ENCODE measurements at places on chromosomes 6 and 20. TPM values are rescaled to one million over a fixed set of nuclear protein-coding genes. Genes with fewer than 3 reads are reported as not detected.
A peak's percentile ranks its signal among the peaks of the same experiment; 100 is the strongest.

DNA sequence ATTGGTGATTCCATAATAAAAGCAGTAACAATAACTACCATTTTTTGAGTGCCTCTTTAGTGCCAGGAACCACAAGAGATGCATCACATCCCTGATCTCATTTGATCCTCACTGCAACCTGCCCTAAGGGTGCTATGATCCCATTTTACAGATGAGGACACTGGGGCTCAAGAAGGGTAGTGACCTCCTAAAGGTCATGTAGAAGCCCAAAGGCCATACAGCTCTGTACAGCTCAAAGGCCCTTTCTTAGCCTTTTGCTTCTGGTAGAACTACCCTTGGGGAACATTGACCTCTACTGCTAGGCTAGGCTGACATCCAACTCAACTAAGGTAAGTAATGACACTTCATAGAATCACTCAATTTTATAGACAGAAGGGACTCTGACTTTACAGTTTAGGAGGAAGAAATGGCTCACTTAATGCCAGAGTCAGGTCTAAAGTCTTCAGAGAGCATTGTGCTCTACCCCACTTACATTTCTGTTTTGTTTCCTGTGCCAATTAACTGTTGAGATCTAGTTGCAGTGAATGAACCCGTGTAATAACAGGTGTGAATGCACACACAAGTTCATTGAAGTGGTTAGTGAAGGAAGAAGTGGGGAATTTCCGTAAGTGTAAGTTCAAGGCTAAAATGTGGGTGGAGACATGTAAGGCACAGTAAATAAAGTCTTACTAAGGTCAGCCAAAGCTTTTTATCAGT lies 10.7 kb downstream of the SLC9A8 start:
- peaks cover 22% of the 10 kb centered on the region for H3K36me3 ChIP-seq
- no peaks in the 10 kb centered on the region for H3K27me3 ChIP-seq
- no peak overlapping the region for H3K4me3 ChIP-seq
- no peak for DNase-seq

GRCh38 chr6:98828211-98828788 lies 6.1 kb upstream of the POU3F2 start:
- no peak overlapping the region for H3K4me3 ChIP-seq
- no peak overlapping the region for H3K27ac ChIP-seq
- no peaks in the 10 kb centered on the region for H3K36me3 ChIP-seq
- H3K27me3 ChIP-seq: peaks cover 86% of the 10 kb centered on the region

- no peak for DNase-seq
- H3K27ac ChIP-seq: no peak overlapping the region
- H3K36me3 ChIP-seq: no peaks in the 10 kb centered on the region
Observed at GRCh38 chr6:10081957-10082356, 332.9 kb downstream of the TFAP2A start.

DNA sequence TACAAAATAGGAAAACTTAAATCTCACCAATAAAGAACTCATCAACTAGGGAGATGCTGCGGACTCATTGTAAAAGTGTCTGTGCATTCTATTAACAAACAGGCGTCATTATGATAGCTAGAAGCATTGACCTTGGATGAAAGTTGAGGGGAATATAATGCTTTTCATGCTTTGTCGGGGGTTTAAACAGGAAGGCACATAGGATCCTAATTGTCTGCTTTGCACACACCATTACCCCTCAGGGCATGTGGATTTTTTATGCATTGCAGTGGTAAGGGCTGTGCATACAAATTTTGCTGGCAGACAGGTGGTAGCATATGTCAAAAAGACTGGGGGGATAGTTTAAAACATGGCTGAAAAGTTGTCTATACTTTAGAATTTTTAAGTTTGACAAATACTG lies 447.9 kb upstream of the PLCB4 start:
- no peak for DNase-seq
- H3K4me1 ChIP-seq: no peaks in the 10 kb centered on the region
- no peak overlapping the region for H3K27ac ChIP-seq
- H3K36me3 ChIP-seq: no peaks in the 10 kb centered on the region
- H3K27me3 ChIP-seq: no peaks in the 10 kb centered on the region
- H3K4me3 ChIP-seq: no peak overlapping the region

- no peak overlapping the region for H3K4me3 ChIP-seq
- H3K36me3 ChIP-seq: no peaks in the 10 kb centered on the region
- H3K27ac ChIP-seq: no peak overlapping the region
- no peaks in the 10 kb centered on the region for H3K27me3 ChIP-seq
- no peaks in the 10 kb centered on the region for H3K4me1 ChIP-seq
Observed at GRCh38 chr6:12249541-12250382, 40.4 kb upstream of the EDN1 start.

DNA sequence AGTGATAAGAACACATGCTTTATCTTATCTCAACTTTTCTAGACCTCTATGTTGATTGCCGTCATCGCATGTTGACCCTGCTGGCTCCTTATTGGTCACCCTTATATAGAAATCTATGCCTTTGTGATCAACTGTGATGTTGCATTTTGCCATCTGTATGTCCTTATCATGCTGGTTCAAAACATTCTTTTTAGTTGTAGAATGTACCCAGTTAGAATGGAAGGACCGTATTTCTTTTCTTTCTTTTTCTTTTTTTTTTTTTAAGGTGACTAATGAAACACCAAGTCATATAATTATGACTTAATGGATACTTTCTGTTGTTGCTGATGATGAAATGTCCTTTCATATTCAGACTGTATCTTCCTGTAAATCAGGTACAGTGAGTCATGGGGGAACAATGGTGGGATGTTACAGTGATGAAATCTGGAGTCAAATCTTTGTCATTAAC lies 145.9 kb upstream of the CITED2 start:
- no peaks in the 10 kb centered on the region for H3K27me3 ChIP-seq
- no peak overlapping the region for H3K4me3 ChIP-seq
- H3K36me3 ChIP-seq: no peaks in the 10 kb centered on the region

DNA sequence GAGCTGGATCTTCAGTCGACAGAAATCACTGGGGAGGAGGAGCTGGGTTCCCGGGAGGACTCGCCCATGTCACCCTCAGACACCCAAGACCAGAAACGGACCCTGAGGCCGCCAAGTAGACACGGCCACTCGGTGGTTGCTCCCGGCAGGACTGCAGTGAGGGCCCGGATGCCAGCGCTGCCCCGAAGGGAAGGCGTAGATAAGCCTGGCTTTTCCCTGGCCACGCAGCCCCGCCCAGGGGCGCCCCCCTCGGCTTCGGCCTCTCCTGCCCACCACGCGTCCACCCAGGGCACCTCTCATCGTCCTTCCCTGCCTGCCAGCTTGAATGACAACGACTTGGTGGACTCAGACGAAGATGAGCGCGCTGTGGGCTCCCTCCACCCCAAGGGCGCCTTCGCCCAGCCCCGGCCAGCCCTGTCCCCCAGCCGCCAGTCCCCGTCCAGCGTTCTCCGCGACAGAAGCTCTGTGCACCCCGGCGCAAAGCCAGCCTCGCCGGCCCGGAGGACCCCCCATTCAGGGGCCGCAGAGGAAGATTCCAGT lies 63.0 kb downstream of the FNDC1 start:
- no peaks in the 10 kb centered on the region for H3K36me3 ChIP-seq
- H3K4me1 ChIP-seq: no peaks in the 10 kb centered on the region
- no peak overlapping the region for H3K4me3 ChIP-seq
- no peak for DNase-seq
- peaks cover 25% of the 10 kb centered on the region for H3K27me3 ChIP-seq

DNA sequence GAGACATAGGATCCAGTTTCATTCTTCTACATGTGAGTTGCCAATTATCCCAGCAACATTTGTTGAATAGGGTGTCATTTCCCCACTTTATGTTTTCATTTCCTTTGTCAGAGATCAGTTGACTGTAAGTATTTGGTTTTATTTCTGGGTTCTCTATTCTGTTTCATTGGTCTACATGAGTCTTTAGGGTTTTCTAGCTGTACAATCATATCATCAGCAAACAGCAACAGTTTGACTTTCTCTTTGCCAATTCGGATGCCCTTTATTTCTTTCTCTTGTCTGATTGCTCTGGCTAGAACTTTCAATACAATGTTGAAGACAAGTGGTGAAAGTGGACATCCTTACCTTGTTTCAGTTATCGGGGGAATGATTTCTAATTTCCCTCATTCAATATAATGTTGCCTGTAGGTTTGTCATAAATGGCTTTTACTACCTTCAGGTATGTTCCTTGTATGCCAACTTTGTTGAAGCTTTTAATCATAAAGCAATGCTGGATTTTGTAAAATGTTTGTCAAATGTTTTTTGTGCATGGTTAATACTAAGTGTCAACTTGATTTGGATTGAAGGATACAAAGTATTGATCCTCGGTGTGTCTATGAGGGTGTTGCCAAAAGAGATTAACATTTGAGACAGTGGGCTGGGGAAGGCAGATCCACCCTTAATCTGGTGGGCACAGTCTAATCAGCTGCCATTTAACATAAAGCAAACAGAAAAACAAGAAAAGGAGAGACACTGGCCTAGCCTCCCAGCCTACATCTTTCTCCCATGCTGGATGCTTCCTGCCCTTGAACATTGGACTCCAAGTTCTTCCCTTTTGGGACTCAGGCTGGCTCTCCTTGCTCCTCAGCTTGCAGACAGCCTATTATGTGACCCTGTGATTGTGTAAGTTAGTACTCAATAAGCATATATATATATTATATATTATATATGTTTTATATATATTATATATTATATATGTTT lies 23.3 kb downstream of the MICA start:
- H3K4me3 ChIP-seq: no peak overlapping the region
- no peak overlapping the region for H3K27ac ChIP-seq
- H3K4me1 ChIP-seq: no peaks in the 10 kb centered on the region
- DNase-seq: no peak

GRCh38 chr6:110207652-110208051 lies 27.4 kb downstream of the CDC40 start:
- no peaks in the 10 kb centered on the region for H3K4me1 ChIP-seq
- no peak overlapping the region for H3K4me3 ChIP-seq
- no peak for DNase-seq
- no peaks in the 10 kb centered on the region for H3K27me3 ChIP-seq

- no peak overlapping the region for H3K27ac ChIP-seq
- H3K4me1 ChIP-seq: no peaks in the 10 kb centered on the region
- H3K36me3 ChIP-seq: no peaks in the 10 kb centered on the region
- DNase-seq: no peak
- H3K4me3 ChIP-seq: no peak overlapping the region
- H3K27me3 ChIP-seq: no peaks in the 10 kb centered on the region
Observed at GRCh38 chr6:69729870-69730449, 66.8 kb downstream of the LMBRD1 start.

GRCh38 chr6:89970609-89971337 lies 76.5 kb downstream of the GJA10 start:
- H3K27me3 ChIP-seq: no peaks in the 10 kb centered on the region
- DNase-seq: peak; percentile 48
- no peak overlapping the region for H3K4me3 ChIP-seq
- peaks cover 7% of the 10 kb centered on the region for H3K4me1 ChIP-seq
- H3K36me3 ChIP-seq: no peaks in the 10 kb centered on the region

- no peaks in the 10 kb centered on the region for H3K36me3 ChIP-seq
- H3K4me3 ChIP-seq: no peak overlapping the region
- no peaks in the 10 kb centered on the region for H3K27me3 ChIP-seq
- no peak overlapping the region for H3K27ac ChIP-seq
- peak; percentile 16 for DNase-seq
Observed at GRCh38 chr6:21507811-21508210, 85.7 kb upstream of the SOX4 start.

DNA sequence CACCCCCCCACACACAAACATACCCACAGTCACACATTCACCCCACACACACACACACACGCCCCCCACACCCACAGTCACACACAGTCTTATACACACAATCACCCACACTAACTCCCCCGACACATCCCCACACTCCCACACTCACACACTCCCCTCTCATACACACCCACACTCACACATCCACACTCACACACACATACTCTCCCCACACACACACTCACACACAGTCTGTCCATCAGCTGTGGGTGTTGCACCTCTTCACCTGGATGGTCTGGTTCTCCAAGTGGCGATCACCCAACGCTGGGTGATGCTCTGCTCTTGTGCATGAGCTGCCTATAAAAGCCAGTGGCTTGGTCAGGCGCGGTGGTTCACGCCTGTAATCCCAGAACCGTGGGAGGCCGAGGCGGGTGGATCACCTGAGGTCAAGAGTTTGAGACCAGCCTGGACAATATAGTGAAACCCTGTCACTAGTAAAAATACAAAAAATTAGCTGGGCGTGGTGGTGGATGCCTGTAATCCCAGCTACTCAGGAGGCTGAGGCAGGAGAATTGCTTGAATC lies 158.9 kb downstream of the SMOC2 start:
- no peak for DNase-seq
- H3K36me3 ChIP-seq: no peaks in the 10 kb centered on the region
- H3K27me3 ChIP-seq: no peaks in the 10 kb centered on the region

GRCh38 chr20:62142252-62143080 lies 728 bp downstream of the PSMA7 start:
- H3K36me3 ChIP-seq: peaks cover 33% of the 10 kb centered on the region
- no peaks in the 10 kb centered on the region for H3K27me3 ChIP-seq
- peak overlapping the region; percentile 94 for H3K4me3 ChIP-seq
- peaks cover 24% of the 10 kb centered on the region for H3K4me1 ChIP-seq
- H3K27ac ChIP-seq: peak overlapping the region; percentile 88

DNA sequence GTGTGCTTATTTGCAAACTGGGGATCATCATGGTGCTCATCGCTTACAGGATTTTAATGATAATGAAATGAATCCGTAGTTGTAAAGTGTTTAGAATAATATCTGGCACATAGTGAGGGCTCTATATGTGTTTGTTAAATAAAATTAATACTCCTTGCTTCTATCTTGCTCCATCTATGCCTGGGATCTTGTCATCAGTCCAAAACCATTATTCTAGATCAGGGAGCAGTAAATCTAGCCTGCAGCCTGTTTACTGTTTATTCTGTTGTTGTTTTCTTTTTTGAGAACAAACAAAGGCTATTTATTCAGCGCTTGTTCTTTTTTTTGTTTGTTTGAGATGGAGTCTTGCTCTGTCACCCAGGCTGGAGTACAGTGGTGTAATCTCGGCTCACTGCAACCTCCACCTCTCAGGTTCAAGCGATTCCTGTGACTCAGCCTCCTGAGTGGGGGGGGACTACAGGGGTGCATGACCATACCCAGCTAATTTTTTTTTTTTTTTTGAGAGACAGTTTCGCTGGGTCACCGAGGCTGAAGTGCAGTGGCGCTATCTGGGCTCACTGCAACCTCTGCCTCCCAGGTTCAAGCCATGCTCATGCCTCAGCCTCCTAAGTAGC lies 8.1 kb downstream of the ACOT8 start:
- no peaks in the 10 kb centered on the region for H3K4me1 ChIP-seq
- DNase-seq: no peak
- no peaks in the 10 kb centered on the region for H3K27me3 ChIP-seq

The NRN1 gene
- 1.0 TPM for total RNA-seq

The SRMS gene
- total RNA-seq: not detected

The ANGPT4 gene
- 0.12 TPM for total RNA-seq

The PAK5 gene
- 0.19 TPM for total RNA-seq

The HNF4A gene
- total RNA-seq: not detected

The DNAAF9 gene
- 17.6 TPM for total RNA-seq

The AIF1 gene
- total RNA-seq: not detected
